T-helper 2 cell treated with Interferon-gamma antibody and Interleukin-4, amounts not matched to agents 5 μg/mL and 100 μg/mL, for 36 hours (primary cell): ENCODE measurements at places on chromosomes 1 and 21.

DNA sequence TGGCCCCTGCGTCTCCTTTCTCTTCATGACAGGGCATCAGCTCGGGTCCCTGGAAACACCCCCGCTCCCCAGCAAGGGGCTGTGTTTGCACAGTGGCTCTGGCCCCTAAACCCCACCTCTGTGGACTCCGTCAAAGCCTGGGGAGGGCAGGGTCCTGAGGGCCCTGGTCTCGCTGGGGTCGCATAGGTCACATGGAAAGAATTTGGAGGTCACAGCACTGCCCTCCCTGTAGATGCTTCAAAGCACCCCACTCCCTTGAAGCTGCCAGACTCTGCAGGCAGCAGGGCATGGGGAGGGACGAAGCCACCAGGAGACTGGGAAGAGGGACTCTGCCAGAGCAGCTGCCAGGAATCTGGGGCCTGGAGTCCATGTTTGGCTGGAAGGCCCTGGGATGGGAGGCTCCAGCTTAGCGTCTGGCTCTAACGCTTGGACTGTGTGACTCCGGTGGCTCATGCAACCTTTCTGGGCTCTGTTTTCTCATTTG, 36.6 kb upstream of the ECE1 start:
- DNase-seq, result no peak
- H3K27me3 ChIP-seq, result no peaks in the 10 kb centered on the region
- peaks cover 47% of the 10 kb centered on the region for H3K4me1 ChIP-seq
- peak overlapping the region; percentile 31 for H3K27ac ChIP-seq
- H3K4me3 ChIP-seq, result no peak overlapping the region

- H3K36me3 ChIP-seq, result peaks cover 6% of the 10 kb centered on the region
- H3K27ac ChIP-seq, result peak overlapping the region; percentile 96
- H3K4me3 ChIP-seq, result peak overlapping the region; percentile 93
- peaks cover 42% of the 10 kb centered on the region for H3K4me1 ChIP-seq
Measured at GRCh38 chr1:109986054-109986444, 1.5 kb downstream of the AHCYL1 start.

GRCh38 chr1:209106861-209107260, 476.7 kb upstream of the CAMK1G start:
- H3K4me3 ChIP-seq, result no peak overlapping the region
- H3K4me1 ChIP-seq, result peaks cover 3% of the 10 kb centered on the region
- no peaks in the 10 kb centered on the region for H3K36me3 ChIP-seq
- no peak for DNase-seq

GRCh38 chr1:36349241-36349671, 25.8 kb upstream of the EVA1B start:
- no peaks in the 10 kb centered on the region for H3K27me3 ChIP-seq
- DNase-seq, result no peak
- H3K4me3 ChIP-seq, result no peak overlapping the region
- peaks cover 39% of the 10 kb centered on the region for H3K36me3 ChIP-seq

DNA sequence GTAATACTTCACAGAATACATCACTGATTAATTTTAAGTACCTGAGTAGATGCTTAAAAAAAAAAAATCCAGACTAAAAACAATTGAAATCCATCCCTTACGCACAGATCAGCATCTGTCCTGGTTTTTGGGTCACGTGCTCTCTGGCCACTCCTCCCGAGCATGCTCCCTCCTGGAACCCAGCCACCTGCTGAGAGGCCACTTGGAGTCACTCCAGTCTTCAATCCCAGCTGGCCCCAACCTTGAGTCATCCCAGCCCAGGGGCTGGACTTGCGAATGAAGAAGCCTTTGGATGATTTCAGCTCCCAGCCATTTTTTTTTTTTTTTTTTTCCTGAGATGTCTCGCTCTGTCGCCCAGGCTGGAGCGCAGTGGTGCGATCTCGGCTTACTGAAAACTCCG, 8.9 kb downstream of the MAP1LC3C start:
- no peak for DNase-seq
- H3K27ac ChIP-seq, result no peak overlapping the region
- H3K36me3 ChIP-seq, result no peaks in the 10 kb centered on the region
- no peaks in the 10 kb centered on the region for H3K4me1 ChIP-seq

DNA sequence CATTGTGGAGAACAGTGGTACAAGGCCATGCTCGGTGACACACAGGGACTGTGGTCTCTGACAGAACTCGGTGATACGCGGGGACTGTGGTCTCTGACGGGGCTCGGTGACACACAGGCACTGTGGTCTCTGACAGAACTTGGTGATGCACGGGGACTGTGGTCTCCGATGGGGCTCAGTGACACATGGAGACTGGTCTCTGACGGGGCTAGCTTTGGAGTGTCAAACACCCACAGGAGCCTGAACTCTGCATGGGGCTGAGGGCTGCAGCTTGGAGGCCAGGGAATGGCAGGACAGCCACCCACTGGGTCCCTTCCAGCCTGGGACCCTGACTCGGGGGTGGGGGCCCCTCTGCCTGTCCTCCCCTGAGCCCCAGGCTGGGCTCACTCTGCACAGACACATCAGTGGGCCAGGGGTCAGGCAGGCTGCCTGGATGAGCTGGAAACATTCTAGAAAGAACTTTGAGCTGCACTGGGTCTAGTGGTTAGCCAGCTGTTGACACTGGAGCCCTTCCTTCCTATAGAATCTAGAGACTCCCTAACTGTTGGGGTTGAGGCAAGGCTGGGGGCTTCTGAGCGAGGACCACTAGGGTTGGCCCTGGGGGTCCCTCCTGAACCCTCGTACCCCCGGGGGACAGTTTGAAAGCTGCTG, 49.8 kb downstream of the DISP3 start:
- DNase-seq, result no peak
- no peak overlapping the region for H3K27ac ChIP-seq
- no peaks in the 10 kb centered on the region for H3K36me3 ChIP-seq
- H3K27me3 ChIP-seq, result no peaks in the 10 kb centered on the region
- no peak overlapping the region for H3K4me3 ChIP-seq
- no peaks in the 10 kb centered on the region for H3K4me1 ChIP-seq

DNA sequence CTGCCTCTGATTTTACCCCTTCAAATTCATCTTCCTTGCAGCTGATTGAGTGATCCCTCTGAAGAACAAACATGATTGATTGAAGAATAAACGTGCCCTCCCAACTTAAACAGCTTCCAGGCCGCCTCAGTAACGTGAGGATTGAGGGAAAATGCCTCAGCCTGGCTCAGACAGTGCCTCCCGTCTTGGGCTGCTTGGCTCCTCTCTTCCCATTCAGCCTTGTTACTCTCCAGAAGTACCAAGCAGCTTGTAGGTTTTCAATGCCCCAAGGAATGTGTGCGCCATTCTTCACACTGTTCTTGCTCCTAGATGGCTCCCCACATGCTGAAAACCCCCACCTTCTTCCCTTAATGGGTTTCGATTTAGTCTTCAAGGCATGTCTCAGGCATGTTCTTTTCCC, 51.8 kb downstream of the ST6GALNAC5 start:
- H3K4me3 ChIP-seq, result no peak overlapping the region
- no peaks in the 10 kb centered on the region for H3K4me1 ChIP-seq
- no peak for DNase-seq
- H3K27ac ChIP-seq, result no peak overlapping the region

DNA sequence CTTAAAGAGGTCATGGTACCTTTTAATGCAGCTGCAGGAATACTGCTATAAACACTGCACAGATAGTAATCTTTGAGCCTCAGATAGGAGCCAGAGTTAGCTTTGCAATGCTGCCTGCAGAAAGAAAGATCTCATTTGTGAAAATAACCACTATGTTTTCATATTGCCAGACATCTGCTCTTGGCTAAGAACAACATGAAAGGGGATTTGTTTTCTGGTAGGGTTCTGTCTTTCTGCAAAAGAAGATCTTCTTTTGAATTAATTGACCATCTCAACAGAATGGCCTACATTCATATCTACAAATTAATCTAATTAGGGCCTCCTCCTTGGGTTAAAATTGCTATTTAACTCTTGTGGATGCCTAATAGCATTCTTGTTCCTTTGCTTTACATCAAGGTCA, 177.6 kb upstream of the DPYD start:
- H3K27me3 ChIP-seq, result no peaks in the 10 kb centered on the region
- no peak for DNase-seq
- no peak overlapping the region for H3K27ac ChIP-seq
- H3K36me3 ChIP-seq, result no peaks in the 10 kb centered on the region
- H3K4me3 ChIP-seq, result no peak overlapping the region

DNA sequence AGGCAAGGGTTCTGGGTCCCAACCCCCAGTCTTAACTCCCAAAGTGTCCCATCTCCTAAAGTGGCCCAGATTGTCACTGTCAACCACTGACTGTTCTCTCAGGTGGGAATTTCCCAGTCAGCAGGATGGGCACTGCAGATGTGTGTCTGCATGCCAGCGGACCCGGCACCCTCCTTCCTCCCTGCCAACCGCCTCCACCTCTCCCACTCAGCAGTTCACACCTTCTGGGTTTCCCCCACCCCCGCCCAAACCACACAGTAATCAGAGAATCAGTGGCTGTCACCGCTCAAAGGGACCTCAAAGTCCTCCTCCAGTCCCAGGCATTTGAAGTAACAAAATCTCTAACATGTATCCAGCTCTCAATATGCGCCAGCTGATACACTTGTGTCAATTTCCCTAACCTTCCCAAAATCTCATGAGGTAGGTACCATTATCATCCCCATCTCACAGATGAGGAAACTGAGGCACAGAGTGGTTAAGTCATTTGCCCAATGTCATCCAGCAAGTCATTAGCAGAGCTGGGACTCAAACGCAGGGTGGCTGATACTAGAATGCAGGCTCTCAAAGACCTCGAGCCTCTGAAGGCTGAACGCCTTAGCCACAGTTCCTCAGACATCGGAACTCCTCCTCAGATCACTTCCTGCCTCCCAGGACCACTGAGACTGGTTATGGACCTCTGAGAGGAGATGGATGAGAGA, 4.8 kb downstream of the RUNX3 start:
- DNase-seq, result peak; percentile 78
- peak overlapping the region; percentile 84 for H3K27ac ChIP-seq
- no peaks in the 10 kb centered on the region for H3K27me3 ChIP-seq
- H3K4me1 ChIP-seq, result peaks cover 50% of the 10 kb centered on the region

DNA sequence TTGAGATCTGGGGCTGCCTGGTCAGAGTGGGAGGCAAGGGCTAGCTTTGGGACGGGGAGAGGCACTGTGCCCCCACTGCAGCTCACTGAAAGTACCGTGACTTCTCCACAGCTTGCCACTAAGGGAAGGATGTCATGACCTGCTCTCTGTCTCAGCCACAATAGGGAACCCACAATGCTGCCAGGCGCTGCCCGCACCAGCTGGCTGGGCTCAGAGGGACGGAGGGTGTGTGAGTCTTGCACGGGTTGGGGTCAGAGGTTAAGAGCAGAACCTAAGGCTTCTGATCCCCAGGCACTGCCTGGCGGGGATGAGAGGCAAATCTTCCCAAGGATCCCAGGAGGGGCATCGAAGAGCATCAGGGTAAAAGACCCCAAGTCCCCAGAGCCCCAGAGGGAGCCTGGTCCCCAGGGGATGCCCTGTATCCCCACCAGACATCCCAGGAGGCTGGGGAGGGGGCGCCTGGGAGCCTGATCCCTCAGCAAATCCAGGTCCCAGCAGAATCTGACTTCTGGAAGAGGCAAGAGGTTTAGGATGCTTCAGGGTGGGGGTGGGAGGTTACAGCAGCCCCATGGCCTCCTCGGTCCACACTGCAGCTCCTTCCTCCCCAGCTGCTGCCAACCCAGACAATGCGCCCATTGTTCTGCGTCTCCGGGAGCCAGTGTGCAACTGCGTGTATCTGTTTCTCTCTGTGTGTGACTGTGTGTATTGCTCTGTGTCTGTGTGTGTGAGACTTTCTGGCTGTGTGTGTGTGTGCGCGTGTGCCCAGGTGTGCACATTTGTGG, 2.0 kb upstream of the MARCKSL1 start:
- DNase-seq, result no peak
- H3K27me3 ChIP-seq, result no peaks in the 10 kb centered on the region
- no peak overlapping the region for H3K27ac ChIP-seq
